Renal cortical epithelial cell (primary cell): ENCODE measurements at places on chromosomes 2 and 18. TPM values are rescaled to one million over a fixed set of nuclear protein-coding genes. Genes with fewer than 3 reads are reported as not detected.

UGT1A3 gene
- 0.17 and 4.1 TPM in 2 replicates for total RNA-seq

GRCh38 chr2:120289221-120289906 is 36.7 kb downstream of the RALB start:
- DNase-seq = no peak

RANBP2 gene
- 74.8 and 112 TPM in 2 replicates for total RNA-seq

CCDC148 gene
- 4.9 and 16.0 TPM in 2 replicates for total RNA-seq

DNA sequence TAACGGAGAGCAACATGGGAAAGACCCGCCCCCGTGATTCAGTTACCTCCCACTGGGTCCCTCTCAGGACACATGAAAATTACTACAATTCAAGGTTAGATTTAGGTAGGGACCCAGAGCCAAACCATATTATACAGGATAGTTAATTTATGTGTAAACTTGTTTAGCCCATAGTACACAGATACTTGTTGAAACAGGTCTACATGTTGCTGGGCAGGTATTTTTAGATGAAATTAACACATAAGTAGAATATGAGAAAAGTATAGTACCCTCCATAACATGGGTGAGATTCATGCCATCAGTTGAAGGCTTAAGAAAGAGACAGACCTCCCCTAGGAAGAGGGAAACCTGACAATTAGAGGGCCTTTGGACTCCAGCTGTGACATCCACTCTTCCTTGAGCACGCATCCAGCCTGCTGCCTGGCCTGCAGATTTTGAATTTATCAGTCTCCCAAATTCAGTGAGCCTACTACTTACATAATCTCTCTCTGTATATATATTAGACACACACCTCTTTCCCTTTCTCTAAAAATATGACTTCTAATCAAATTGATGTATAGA is 463.5 kb upstream of the NETO1 start:
- DNase-seq = no peak

PMAIP1 gene
- total RNA-seq = 11.6 and 69.3 TPM in 2 replicates

GRCh38 chr2:173248381-173248780 is 106.3 kb upstream of the CDCA7 start:
- no peak for DNase-seq

DNA sequence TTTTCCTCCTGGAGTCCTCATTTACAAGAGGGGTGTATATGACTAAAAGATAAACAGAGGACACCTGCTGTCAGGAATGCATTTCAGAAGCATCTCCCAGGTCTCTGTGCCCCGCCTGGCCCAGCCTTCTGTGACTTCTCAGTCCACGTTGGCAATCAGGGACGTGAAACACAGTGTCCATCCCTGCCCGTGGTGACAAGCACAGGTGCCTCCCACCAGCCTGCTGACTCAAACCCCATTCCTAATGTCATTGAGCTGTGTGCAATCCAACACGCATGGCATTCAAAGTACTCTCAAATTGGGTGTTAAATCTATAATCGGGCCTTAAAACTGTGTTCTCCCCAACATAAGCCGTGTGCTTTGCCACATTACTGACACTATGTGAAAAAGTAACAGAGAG is 343.2 kb downstream of the EIPR1 start:
- DNase-seq = no peak

- DNase-seq = peak; percentile 55
Observed at GRCh38 chr2:28206762-28207161, 185.9 kb upstream of the FOSL2 start.

ZNF396 gene
- 2.1 and 6.0 TPM in 2 replicates for total RNA-seq

DNA sequence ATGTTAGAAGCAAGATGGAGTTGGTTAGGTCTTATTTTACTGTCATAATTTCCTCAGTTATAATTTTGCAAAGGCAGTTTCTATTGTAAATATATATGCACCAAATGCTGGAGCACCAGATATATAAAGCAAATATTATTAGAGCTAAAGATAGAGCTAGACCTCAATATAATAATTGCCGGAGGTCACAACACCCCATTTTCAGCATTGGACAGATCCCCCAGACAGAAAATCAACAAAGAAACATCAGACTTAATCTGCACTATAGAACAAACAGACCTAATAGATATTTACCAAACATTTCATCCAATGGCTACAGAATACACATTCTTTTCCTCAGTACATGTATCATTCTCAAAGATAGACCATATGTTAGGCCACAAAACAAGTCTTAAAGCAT is 115.2 kb downstream of the CABYR start:
- DNase-seq = no peak
